Stimulated activated CD4-positive, alpha-beta T cell treated with anti-CD3 and anti-CD28 coated beads, Interleukin-12 subunit alpha, Interleukin-12 subunit beta, amount 100 ng/mL, for 4 hours (primary cell): ENCODE measurements at places on chromosomes 2 and 18.

- DNase-seq, result no peak
Observed at GRCh38 chr18:32891797-32892196, 119.0 kb upstream of the KLHL14 start.

DNA sequence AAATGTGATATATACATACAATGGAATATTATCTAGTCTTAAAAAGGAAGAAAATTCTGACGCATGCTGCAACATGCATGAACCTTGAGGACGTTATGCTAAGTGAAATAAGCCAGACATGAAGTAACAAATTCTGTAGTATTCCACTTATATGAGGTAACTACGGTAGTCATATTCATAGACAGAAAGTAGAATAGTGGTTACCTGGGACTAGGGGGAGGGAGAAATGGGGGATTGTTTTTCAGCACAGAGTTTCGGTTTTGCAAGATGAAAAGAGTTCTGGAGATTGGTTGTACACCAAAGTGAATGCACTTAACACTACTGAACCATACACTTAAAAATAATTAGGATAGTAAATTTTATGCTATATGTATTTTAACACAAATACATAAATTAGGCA is 215.9 kb upstream of the FBXO11 start:
- DNase-seq, result no peak

DNA sequence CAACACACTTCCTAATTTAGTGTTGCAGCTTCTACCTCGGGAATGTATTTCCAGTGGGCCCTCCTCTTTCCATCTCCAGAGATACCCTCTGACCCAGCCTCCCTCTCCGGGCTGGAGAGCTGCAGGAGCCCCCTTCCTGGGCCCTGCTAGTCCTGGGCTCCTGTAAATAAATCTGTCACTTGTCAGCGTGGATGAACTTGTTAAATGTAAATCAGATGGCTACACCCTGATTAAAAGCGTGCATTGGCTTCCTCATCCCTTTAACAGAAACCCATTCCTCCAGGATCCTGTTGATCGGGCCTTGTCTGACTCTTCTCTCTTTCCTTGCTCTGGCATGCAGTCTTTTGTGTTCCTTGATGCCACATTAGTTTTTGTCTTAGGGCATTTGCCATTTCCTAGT is 2.4 kb downstream of the ZNF236 start:
- no peak for DNase-seq

DNA sequence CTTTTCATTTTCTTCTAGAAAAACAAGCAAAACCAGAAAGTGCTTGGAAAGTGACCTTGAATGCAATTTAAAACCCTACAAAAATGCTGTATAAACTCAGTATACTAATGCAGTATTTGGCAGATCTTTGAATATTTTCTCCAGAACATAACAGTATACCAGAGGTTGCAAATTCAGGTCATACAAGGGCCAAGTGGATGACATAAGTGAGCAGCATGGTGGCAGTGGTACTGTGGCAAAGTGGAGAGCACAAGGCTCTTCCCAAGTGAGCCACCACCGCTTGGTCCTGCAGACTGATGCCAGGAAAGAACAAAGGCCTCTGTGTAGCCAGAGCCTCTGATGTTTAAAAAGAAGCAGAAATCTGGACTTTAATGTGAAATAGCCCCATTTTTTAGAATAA is 33.1 kb downstream of the METTL4 start:
- DNase-seq, result no peak

DNA sequence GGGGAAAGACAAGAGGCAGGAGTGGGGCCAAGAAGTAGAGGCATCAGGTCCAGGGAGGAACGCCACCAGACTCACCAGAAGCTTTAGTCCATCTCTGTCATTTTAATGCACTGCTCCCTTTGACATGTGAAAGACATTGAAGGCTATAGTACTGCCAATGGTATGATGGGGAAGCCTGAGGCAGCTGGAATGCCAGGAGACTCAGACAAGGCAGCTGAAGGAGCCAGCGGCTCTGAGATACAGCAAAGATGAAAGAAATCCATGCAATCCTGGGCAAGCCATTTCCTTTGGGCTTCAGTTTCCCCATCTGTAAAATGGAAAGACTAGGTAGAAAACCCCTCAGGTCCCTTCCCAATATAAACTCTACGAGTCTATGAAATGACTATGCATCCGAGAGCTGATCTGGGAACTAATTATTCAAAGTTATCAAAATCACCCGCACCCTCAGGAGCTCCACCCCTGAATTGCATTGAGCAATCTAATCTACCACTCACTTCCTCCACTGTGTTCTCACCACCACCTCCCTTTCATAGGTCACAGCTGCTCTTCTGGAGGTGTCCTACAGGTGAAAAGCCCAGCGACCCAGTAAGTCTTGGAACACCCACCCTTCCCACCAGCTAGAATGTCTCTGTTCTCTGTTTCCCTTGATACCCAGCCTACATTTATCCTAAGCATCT is 3.1 kb downstream of the CXCR2 start:
- no peak for DNase-seq

- DNase-seq, result no peak
Observed at GRCh38 chr2:240728827-240729226, 37.2 kb downstream of the AQP12A start.

DNA sequence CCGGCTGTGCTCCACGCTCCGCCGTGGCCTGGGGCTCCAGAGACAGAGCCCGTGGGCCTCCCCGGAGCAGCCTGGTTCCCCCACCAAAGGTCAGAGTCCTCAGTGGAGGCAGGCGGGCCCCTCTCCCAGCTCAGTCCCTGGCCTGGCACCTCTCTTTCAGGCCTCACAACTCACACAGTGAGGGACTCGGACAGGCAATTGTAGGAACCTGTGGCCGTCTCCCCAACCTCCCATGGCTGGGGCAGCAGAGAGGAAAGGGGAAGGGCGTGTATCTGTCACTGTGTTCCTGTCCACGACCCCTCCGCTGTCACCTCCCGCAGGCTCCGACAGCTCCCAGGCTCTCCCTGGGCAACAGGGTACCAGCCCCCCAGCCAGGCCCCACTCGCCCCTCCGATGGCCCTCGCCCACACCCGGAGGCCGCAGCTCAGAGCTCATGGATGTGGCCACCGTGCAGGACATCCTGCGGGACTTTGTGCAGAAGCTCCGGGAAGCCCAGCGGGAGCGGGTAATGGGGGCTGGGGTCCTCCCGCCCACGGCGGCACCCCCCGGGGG is 32.4 kb upstream of the SNED1 start:
- DNase-seq, result no peak
